ENCODE measurements at places on chromosomes 4 and X.

DNA sequence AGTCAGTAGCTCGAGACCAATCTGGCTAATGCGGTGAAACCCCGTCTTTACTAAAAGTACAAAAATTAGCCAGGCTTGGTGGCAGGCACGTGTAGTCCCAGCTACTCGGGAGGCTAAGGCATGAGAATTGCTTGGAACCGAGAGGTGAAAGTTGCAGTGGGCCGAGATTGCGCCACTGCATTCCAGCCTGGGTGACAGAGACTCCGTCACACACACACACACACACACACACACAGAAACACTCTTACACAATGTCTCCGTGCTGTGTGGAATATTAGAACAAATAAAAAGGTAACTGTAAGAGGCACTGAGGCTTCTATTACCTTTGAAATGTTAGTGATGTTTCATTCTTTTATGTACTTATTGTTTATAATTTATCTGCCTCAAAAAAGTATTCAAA lies 326.6 kb downstream of the GPAT3 start:
- no peak for DNase-seq

DNA sequence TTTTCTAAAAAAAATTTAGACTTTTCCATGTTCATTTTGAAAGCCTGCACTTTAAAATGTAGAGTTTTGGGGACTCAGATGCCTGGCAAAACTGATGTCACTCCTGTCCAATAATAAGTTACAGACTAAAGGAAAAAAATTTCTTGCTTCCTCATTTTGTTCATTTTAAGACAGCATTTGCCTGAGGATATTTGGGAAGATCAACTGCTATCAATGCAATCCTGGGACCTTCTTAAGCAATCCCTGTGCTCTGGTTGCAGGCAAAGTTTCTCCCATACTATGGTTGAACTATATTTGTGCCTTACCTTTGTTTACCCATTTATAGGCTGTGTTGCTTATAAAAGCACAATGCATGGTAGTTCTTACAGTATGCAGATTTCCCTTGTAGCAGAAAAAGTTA lies 280.4 kb downstream of the CFAP47 start:
- DNase-seq: no peak

GRCh38 chrX:106976416-106976815 lies 23.6 kb downstream of the MORC4 start:
- DNase-seq: no peak

GRCh38 chrX:54808109-54808604 lies 612 bp downstream of the MAGED2 start:
- DNase-seq: peak; percentile 75

GRCh38 chr4:88308587-88308986 lies 24.2 kb upstream of the PPM1K start:
- DNase-seq: no peak

DNA sequence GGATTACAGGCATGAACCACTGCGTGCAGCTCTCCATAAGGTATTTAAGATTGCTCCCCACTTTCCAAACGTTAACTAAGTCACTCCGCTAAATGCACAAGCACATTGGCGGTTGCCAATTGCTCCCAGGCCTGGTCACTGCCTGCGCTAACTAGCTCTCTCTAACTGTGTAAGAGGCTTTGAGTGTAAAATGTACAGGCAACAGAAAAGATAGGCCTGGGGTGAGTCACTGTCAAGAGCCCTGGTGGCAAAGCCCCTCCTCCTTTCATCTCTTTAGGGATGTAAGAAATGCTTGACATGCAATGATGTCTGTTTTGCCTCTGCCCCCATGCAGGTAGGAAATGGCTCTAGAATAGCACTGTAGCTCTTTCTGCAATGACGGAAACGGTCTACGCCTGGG lies 329.7 kb upstream of the GATB start:
- DNase-seq: peak; percentile 92

Data from fibroblast of skin of scalp (primary cell).